ENCODE measurements at places on chromosomes 12 and 14.

- no peak for DNase-seq
These were observed 13.5 kb downstream of the BMP4 start for GRCh38 chr14:53942970-53943750.

DNA sequence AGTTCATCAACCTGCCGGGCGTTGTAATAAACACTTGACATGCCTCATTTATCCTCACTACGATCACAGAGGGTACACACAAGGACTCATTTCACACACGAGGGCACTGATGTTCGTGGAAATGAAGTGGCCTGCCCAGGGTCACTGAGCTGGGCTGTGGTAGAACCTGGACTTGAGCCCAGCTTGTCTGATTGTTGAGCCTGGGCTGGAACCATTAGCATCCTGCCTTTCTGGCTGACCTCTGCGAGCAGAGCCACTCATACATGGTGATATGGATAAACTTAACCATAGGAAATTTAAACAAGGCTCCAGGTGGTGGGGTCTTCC is 16.6 kb upstream of the JDP2 start:
- DNase-seq = no peak

DNA sequence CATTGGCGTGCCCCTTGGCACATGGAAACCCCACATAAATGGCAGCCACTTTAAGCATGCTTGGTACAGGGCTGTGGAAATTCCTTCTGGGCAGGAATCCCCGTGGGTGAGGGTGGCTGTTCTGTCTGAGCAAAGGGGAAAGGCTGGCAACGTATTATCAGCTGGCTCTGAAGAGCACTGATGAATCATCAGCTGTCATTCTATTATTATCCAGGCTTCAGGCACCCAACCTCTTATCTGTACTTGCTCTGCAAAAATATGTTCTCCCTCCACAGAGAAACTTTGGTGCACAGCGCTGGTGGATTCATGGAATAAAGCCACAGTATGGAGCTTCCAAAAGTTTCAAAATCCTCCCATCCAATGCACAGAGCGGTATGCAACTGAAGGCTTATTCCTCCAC is 167.1 kb downstream of the TBX5 start:
- no peak for DNase-seq

DNA sequence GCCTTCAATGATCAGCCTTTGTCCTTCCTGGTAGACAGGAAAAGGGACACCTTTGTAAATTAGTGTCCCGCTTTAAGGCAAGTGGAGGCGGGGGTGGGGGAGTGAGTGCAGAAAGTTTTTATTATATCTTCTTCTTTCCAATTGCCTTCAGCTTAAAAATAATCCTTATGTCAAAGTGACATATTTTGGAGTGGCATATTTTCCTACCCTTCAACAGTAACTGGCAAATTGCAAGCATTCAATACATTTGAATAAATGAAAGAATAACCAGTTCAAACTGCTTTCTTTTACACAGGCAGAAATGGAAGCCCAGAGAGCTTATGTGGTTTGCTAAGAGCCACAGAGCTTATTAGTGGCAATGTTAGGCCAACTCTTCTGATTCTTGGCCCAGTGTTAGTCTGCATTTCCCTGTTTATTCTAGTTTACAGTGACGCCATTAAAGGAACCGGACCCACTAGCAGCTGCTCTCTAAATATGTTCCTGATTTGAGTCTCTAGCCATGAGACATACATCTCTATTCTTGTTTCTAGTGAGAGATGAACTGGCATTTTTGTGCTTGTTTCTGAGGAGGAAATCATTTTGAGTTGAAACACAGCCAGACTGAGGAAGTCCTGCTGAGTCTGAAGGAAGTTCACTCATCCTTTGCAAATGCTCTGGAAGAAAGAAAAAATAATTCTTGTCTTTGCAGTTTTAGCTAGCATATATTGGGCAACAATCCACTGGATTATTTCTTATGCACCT is 468.7 kb downstream of the NOVA1 start:
- DNase-seq = no peak

DNA sequence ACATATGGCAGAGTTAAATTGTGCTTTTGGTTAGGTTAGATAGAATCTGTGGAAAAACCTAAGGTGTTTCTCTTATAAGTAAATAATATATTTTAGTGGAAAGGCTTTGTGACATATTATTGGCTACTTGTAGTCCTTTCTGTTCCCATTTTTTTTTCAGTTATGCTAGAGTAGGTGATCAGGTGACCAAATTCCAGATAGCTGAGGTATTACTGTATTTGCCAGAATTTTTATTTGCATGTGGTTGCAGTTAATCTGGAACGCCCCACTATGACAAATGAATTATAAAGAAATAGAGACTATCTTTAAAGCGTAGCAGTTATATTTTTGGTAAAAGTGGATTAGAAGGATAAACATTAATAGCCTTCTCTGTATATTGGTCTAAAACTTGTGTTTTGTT is 52.0 kb downstream of the ARHGAP5 start:
- no peak for DNase-seq

DNA sequence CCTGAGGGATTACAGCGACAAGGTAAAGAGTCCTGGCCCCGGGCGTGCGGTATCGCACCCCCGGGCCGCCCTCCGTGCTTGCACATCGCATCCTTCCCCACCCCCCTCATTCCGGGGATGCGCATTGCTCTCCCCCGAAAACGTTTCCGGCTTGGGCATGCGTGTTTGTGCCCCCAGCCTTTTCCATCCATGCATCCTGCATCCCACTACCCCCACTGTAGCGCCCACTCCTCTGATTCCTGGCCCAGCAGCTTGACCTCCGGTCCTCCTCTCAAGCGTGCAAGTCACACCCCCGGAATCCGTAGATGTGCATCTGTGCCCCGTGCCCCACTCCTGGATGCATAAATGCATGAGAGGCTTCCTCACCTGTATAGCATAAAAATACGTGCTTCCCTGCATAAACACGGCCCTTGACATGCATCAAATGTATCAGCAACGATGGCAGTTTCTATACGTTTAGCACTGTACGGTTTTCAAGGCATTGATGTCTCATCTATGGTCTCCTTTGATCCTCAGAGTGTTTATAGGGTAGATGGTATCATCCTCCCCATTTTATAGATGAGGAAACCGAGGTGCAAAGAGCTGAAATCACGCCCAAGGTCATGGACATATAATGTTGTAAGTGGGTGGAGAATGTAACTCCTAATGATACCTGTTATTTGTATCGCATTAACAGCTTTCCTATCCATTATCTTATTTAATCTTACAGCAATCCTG is 484 bp downstream of the RIC8B start:
- DNase-seq = no peak

GRCh38 chr14:36975834-36976233 is 196.6 kb downstream of the SLC25A21 start:
- no peak for DNase-seq

- DNase-seq = no peak
These were observed 7.3 kb downstream of the SPRYD3 start for GRCh38 chr12:53071591-53072551.

DNA sequence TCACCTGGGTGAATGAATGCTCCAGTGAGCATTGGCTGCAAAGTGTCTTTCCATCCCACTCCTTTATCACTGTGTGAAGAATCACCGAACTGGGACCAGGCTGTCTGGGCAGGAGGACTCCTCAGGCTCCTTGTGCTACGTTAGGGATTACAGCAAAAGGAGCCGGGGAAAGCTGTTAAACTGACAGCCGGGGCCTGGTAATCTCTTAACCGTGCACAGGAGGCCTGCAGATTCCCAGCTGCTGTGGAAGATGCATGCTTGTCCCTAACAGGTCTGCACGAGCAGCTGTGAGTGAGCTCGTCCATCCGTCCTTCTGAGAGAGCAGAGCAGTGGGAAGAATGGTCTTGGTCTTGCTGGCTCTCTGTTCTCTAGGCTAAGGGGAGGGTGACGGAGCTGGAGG is 231.5 kb downstream of the AACS start:
- no peak for DNase-seq

DNA sequence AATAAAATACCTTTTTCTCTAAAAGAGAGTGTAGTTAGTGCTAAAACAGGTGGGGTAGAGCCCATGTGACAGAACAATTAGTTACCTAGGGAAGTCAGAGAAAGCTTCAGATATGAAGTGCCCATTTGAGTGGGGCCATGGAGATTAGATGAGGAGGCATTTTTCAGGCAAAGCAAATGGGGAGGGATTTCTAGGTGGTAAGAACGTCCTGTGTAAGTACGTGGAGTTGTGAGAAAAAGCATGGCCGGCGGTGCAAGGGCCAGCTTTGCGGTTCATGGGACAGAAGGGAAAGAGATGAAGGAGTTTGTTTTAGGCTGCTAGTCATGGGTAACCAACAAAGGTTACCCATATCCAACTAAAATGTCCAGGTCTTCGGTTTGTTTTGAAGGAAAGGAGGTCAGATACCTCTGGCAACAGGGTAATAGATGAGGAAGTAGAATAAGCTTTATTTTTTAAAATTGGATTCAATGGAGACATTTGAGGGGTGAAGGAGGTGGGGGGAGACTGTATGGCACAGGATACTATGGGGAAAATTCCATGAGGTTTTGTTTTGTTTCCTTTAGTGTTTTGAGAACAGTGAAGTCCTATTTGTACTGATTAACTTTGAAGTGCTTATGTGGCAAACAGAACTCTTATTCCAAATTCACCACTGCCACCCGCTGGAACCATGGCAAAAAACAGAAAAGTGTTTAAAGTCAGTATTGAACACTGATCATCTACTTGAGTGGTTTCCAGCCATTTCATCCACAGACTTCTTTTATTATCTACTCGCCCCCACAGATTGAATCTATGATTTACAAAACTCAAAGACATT is 10.0 kb upstream of the SNRPF start:
- no peak for DNase-seq

- no peak for DNase-seq
These were observed 158.7 kb downstream of the DACT1 start for GRCh38 chr14:58796242-58797009.

GRCh38 chr14:56147986-56148901 is 30.0 kb downstream of the PELI2 start:
- DNase-seq = no peak

DNA sequence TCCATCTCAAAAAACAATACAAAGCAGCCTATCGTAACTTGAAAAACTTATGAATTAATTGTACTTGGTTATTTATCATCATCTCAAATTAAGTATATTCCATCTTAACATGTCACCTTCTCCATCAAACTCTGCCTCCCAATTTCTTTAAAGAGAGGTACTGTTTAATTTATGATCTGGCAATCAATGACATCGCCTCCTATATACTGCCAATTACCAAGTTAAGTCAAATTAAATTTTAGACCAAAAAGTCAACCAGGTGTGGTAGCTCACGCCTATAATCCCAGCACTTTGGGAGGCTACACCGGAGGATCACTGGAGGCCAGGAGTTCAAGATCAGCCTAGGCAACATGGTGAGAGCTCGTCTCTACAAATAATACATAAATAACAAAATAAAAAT is 37.7 kb downstream of the HECTD1 start:
- no peak for DNase-seq

GRCh38 chr12:67911275-67911600 is 78.0 kb upstream of the IFNG-AS1 start:
- no peak for DNase-seq

GRCh38 chr12:100265732-100266584 is 921 bp downstream of the DEPDC4 start:
- no peak for DNase-seq

- no peak for DNase-seq
These were observed 201.2 kb downstream of the DPF3 start for GRCh38 chr14:72692696-72693095.

GRCh38 chr14:30290001-30290400 is 269.0 kb upstream of the G2E3 start:
- no peak for DNase-seq

DNA sequence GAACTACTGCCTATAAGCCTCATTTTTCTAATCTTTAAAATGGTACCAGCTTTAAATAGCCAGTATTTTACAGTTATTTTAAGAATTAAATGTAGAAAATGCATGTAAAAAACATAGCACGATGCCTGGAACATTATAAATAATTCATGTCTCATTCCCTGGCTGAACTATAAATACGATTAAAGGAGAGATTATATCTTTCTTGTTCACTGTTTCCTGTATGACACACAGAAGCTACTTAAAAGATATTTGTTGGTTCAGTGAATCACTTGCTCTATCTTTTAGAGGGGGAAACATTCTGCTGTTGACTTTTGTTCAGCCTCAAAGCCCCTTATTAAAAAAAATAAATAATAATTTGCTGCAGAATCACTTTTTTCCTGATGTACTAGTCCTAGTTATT is 406.9 kb downstream of the LRFN5 start:
- no peak for DNase-seq

- DNase-seq = no peak
These were observed 58.7 kb downstream of the TBK1 start for GRCh38 chr12:64510667-64511066.

DNA sequence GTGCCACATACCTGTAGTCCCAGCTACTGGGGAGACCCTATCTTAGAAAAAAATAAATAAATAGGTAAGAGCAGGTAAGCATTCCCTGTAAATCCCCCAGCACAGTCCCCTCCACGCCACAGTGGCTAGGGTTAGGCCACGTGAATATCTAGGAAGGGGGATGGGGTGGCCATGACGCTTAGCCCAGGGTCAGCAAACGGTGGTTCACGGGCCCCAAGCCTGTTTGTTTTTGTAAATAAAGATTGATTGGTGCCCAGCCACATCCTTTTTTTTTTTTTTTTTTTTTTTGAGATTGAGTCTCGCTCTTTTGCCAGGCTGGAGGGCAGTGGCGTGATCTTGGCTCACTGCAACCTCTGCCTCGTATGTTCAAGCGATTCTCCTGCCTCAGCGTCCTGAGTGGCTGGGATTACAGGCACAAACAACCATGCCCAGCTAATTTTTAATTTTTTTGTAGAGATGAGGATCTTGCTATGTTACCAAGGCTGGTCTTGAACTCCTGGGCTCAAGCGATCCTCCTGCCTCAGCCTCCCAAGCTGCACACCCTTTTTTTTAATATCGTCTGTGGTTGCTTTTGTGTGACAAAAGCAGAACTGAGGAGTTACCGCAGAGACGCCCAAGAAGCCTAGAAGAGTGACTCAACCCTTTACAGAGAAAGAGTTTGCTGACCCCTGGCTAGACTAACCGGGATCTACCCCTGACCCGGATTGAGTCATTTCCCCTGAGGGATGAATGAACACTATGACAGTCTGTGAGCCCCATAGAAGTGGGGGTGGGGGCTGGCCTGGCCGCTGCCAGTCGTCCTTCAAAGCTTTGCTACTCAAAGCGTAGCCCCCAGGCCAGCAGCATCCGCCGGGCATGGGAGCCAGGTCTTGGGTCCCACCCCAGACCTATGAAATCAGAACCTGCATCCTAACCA is 113.7 kb upstream of the NCOR2 start:
- DNase-seq = no peak

DNA sequence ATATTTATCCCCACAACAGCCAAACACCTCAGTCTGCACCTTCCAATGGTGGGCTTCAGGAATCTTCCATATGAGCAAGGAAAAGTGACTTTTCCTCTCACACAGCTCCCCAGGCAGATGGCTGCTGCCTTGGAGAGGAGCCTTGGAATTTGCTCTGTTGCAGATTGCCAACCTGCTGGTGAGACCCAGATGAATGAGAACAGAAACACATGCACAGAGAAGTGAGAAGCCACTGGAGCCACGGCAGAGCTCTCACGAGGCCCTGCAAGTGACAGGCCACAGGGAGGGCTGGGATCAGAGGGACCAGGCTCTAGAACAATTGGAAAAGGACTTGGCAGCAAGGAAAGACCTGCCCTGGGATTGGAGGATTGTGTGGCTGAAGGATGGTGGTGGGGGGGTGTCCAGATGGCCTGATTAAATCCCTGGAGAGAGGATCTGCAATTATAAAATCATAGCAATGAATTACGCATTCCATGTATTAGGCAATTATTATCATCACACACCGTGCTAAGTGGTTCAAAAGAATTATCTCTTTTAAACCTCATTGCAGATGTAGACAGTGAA is 84.9 kb upstream of the PWP1 start:
- no peak for DNase-seq

GRCh38 chr14:89137526-89138163 is 279.4 kb downstream of the FOXN3 start:
- DNase-seq = no peak
